Stimulated activated CD4-positive, alpha-beta T cell treated with anti-CD3 and anti-CD28 coated beads, TNF-alpha, amount 100 ng/mL, for 4 hours (primary cell): ENCODE measurements at places on chromosomes 7 and 10.

GRCh38 chr7:13627455-13627854 is 362.0 kb downstream of the ETV1 start:
- no peak for DNase-seq

- no peak for DNase-seq
These were observed 80.8 kb upstream of the RHOBTB1 start for GRCh38 chr10:61024856-61025201.

- no peak for DNase-seq
These were observed 4.3 kb downstream of the ANK3 start for GRCh38 chr10:60385399-60385738.

GRCh38 chr7:135362871-135363270 is 129.2 kb downstream of the STRA8 start:
- DNase-seq: no peak

DNA sequence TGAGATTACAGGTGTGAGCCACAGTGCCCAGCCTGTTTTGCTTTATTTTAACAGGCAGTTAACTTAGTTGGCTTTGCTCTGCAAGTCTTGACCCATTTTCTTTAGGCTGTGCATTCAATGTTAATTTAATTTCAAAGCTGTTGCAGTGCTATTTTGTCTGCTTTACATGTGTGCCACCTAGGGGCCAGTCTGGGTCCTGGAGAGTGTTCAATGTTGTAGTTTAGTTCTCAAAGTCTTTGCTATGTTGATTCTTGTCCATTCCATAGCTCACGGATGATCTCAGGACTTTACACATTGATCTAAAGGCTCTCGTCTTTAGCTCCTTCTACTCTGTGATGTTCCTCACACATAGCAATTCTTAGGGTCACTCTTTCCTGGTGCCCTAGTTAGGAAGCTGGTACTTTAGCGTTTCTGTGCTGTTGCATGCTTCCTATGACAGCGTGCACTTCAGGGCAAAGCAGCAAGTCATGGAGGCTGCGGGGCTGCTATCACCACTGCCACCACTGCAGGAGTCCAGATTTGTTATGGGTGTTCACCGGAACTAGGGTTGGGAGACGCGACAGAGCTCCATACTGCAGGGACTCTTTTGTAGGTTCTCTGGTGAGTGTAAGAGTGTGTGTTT is 16.4 kb upstream of the ABCA13 start:
- DNase-seq: no peak
